HepG2 (cell line): ENCODE measurements at places on chromosomes 11 and 22.

DNA sequence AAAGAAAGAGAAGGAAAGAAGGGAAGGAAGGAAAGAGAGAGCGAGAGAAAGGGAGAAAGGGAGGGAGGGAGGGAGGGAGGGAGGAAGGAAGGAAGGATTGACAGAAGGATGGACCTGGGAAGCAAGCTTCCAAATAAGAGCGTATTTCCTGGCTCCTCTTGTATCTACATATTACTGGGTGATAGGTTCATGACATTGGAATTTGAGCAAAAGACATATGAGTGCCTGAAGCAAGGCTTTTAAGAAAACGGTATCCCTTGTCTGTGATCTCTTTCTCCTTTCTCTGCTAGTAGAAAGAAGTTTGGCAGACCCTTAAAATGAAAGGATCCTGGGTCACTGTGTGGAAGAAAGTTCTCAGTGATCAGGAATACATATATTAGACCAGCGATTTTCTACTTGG lies 932.2 kb upstream of the CCDC90B start:
- no peak for DNase-seq

- no peak for DNase-seq
Measured at GRCh38 chr22:27108425-27109114, 451.2 kb downstream of the MIAT start.

DNA sequence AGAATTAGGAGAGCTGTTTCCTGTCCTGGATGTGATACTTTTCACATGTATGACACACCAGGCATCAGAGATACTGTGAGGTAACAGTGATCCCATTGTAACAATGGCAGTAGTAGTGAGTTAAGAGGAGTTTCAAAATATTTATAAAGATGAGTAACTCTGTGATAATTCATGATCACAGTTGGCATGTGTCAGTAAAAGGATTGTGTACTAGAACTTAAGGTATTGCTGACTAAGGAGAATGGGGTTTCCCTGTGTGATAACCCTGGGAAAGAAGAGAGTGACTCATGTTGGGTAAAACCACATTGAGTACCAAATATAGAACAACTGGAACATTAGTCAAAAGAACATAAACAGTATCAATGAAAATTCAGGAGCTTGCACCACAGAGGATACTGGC lies 22.9 kb upstream of the SLC5A1 start:
- peak; percentile 5 for DNase-seq

GRCh38 chr11:18491924-18492323 lies 34.8 kb downstream of the TSG101 start:
- no peak for DNase-seq

DNA sequence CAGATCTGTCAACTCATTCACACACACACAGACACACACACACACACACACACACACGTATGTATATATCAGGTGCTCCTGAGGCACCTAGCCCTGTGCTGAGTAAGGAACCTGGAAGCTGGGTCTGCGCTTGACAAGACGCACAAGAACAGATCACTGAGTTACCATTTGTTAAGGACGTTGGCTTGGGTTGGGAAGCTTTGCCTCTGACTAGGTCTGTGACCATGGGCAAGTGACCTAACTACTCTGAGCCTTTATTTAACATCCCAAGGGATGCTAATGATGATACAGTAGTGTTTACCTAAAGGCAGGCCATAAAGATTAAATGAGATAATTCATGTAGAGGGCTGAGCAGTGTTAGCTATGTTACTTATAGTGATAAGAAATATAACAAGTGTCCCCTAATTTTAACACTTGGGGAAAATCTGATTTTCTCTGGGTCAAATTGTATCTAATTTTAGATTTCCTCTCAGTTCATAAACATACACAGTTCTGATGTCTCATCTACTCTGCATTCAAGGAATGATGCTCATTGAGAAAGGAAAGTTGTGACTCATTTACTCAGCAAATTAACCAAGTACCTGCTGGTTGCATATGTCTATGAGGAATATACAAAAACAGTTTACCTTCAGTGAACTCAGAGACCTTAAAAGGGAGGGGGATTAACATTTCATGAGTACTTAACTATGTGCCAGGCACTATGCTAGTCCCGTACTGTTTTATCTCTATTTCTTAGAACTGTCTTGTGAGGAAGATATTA lies 13.6 kb downstream of the RNF185 start:
- no peak for DNase-seq

GRCh38 chr22:29310065-29310862 lies 3.8 kb downstream of the GAS2L1 start:
- DNase-seq: no peak

- no peak for DNase-seq
Measured at GRCh38 chr11:103768816-103769215, 267.6 kb upstream of the DDI1 start.
